Stimulated activated CD8-positive, alpha-beta memory T cell treated with anti-CD3 and anti-CD28 coated beads, Interleukin-2, amount 100 ng/mL, for 1 hour (primary cell): ENCODE measurements at places on chromosomes 11 and 22.

DNA sequence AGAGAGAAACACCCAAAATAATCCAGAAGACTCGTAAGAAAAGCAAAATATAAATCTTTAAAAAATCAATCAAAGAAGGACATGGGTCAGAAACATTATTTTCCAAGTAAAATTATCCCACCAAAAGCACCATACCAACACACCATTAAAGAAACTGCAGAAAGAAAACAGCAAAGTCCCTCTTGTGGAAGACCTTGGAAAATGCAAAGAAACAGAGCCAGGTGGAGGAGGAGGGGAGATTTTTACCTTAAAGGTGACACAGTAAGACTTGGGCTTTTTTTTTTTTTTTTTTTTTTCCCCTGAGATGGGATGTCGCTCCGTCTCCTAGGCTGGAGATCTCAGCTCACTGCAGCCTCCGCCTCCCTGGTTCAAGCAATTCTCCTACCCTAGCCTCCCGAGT is 123.8 kb downstream of the LARGE1 start:
- DNase-seq: no peak

DNA sequence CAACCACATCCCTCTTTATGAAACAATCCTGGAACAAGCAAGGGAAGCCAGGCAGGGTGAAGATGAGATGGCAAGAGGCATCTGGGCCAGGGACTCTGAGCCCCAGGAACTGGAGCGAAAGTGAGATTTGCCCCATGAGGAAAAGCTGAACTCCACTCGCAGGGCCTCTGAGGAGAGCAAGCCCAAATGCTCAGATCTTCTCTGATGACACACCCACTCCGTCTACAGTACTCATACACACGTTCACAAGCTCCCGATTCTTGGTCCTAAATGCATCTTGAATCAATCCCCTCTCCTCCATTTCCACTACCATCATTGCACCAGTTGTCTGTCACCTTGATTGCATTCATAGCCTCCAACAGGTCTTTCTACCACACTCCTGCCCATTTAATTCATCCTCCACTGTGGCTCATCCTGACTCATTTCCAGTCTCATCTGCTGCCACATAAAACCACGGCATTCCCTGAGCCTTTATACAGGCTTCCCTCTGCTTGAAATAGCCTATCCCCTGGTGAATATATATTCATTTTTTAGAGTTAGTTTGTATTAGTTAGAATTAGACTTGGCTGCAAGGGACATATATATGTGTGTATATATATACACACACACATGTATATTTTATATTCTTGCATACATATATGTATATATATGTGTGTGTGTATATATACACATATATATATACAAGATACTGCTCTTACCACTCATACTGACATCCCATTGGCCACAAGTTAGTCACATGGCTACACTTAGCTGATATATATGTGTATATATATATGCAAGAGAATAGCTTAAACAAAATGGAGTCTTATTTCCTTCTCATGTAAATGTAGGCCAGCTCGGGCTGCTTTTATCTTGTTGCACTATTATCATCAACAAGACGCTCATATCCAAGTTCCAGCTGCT is 1.4 kb upstream of the APOA5 start:
- no peak for DNase-seq

GRCh38 chr11:68181719-68182451 is 31.2 kb downstream of the KMT5B start:
- no peak for DNase-seq

DNA sequence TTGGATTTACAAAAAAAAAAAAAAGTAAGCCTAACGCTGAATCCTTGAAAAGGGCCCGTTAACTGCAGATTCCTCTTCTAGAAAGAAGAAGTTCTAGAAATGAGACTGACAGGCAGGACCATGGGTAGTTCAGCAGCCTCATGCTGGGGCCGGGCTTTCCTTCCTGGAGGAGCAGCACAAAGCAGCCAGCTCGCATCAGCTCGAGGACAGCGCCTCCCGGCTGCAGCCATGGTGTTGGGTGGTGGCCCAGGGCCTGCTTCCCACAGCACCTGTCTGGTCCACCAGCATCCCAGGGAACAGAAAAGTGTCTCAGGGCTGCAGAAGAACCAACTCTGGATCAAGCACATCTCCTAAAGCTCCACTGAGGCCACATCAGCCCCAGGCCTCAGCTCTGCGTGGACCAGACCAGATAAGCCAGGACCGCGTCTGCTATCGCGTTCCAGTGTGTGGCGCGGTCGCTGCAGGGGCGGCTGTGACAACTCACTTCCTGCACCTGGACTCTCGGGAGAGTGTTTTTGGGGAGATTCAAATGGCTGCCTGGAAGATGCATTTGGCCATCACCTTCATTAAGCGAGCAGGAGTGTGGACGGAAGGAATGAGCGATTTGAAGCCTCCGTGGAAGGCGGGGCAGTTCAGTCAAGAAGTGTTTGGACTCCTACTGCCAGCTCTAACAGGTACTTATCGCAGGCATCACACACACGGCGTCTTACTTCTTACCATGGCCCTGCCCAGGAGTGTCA is 53.5 kb downstream of the MYH9 start:
- no peak for DNase-seq

DNA sequence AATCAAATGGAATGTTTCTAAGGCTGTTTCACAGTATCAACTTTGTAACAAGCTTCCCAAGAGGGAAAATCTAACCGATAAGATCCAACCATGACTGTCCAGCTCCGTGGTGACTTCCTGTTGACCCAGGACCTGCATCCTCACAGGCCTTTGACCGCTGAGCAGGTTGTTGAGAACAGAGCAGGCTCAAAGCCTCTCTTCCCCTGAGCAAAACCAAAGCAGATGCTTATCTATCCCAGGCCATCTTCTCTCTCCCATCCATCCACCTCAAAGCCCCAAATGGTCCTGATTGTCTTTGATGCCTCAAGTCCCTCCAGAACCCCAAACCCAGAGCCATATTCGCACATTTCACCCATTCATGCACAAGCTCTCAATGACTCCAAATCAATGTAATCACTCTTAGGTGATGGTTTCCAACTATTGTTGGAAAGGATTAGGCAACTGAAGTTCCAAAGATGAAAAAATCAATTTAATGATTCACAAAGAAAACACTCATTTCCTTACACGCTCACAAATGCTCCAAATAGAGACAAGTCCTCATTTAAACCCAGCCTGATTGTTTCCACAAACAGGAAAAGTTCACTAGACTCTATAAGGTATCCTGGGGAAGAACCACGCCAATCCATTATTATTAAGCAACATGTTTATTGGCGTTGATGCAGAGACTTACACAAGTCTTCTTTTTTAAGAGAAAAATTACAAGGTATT is 48.7 kb downstream of the C11orf58 start:
- DNase-seq: no peak

DNA sequence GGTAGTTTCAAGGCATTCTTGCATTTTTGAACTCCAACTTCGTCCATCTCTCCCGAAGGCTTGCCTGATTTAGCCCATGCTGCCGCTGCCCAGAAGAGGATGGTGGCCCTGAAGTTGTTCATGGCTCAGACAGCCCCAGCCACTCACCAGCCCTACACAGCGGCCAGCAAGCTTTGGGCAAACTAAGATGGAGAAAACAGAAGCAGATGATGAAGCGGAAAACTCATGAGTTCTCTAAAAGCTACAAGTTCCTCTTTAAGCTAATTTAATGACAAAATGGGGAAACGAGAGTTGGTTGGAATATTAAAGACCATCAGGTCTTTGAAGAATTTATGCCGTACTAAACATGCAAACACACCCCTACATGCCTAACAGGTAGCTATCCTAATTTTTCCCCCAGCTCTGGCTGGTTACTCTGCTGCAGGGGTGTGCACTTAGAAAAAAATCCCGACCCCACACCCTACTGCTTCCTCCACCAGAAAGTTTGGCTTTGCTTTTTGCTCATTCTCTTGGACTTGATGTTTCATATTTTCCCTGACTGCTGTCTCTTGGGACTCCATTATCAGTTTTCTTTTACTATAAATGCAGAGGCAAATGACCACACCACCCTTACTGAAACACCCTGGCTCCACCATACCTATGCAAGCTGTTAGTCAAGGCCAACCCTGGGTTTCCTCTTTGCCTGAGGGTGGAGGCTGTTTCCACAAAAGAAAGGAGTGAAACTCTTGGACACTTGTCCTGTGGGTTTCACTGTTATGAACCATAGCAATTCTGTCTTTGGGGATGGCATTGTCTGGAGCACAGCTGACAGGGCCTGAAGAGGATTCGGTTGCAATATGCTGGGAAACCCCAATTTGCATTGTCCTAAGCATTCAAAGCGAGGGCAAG is at the start of gene MPEG1:
Gene MPEG1 (minus strand): TSS at position 184 of the 888 bp plus-strand sequence. CDS start 62 bp downstream, at position 122.
- no peak for DNase-seq

DNA sequence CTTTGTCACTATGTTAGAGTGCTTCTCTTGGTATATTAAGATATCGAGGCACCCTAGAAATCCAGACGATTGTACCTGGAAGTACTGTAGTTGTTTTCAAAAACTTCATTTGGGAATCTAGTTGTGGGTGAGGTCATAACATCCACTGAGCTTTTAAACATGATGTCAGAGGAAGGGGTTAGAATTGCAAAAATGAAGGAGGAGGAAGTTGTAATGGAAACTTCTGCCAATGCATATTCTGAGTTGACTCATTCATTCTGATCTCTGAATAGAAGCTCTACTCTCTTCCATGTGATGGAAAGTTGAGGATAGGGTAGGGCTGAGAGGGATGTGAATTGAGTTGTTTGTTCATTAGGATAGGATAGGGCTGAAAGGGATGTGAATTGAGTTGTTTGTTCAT is 7.7 kb downstream of the CD44 start:
- DNase-seq: no peak

DNA sequence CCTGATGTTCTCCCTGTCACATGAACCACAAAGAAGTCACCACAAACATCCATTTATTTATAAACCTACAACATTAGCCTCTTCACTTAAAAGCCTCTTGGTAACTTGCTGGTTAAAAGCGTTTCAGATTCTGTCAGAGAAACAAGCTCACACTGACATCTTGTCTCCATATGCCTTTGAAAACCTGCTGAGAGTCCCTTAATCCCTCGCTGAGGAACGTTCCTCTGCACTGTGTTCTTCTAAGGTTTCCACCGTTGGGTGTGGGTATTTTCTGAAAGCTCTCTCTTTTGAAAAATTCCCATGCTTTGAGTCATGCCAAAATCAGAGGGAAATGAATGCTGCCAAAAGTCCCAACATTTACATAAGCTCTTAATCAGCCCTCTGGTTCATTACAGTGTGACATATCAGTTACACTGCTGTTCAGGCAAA is 149.8 kb downstream of the CCDC34 start:
- DNase-seq: no peak

- DNase-seq: no peak
These were observed 1155.9 kb downstream of the TBC1D22A start for GRCh38 chr22:47918276-47918921.

- no peak for DNase-seq
These were observed 352.2 kb upstream of the CTSC start for GRCh38 chr11:88689548-88690240.

GRCh38 chr11:126702987-126703386 is 297.6 kb downstream of the KIRREL3 start:
- no peak for DNase-seq

- no peak for DNase-seq
These were observed 129.1 kb downstream of the DCDC1 start for GRCh38 chr11:31240340-31240904.

- DNase-seq: no peak
These were observed 11.7 kb downstream of the PARVA start for GRCh38 chr11:12388939-12389670.

DNA sequence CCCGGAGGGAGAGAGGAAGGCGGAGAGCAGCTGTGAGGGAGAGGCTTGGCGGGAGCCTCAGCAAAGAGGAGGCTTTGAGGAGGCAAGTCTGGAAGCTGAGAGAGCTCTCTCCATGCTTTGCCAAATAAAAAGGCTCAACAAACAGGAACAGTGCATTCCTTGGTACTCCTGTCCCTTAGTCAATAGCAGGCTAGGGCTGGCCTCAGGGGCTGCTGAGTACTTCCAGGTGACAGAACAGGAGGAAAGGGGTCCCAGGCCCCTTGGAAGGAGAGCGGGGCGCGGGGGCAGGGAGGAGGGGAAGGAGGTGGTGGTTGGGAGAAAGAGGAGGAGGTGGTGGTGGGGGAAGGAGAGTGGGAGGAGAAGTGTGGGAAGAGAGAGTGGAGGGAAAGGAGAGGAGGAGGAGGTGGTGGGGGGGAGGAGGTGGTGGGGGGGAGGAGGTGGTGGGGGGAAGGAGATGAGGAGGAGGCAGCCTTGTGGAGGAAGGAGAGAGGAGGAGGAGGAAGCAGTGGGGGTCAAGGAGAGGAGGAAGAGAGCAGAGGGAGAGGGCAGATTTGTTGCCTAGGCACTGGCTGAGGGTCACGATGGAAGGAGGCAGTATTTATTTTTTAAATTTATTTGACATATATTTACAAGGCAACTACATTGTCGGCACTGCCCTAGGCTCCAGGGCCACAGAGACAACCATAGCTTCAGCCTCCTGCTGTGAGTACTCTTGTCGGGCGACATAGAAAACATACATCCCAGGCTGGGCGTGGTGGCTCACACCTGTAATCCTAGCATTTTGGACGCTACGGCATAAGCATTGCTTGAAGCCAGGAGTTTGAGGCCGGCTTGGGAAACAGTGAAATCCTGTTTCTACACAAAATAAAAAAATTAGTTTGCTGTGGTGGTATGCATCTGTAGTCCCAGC is 74.2 kb upstream of the ZBED5 start:
- DNase-seq: no peak

GRCh38 chr11:122181893-122182292 is 65.9 kb upstream of the BLID start:
- DNase-seq: no peak

DNA sequence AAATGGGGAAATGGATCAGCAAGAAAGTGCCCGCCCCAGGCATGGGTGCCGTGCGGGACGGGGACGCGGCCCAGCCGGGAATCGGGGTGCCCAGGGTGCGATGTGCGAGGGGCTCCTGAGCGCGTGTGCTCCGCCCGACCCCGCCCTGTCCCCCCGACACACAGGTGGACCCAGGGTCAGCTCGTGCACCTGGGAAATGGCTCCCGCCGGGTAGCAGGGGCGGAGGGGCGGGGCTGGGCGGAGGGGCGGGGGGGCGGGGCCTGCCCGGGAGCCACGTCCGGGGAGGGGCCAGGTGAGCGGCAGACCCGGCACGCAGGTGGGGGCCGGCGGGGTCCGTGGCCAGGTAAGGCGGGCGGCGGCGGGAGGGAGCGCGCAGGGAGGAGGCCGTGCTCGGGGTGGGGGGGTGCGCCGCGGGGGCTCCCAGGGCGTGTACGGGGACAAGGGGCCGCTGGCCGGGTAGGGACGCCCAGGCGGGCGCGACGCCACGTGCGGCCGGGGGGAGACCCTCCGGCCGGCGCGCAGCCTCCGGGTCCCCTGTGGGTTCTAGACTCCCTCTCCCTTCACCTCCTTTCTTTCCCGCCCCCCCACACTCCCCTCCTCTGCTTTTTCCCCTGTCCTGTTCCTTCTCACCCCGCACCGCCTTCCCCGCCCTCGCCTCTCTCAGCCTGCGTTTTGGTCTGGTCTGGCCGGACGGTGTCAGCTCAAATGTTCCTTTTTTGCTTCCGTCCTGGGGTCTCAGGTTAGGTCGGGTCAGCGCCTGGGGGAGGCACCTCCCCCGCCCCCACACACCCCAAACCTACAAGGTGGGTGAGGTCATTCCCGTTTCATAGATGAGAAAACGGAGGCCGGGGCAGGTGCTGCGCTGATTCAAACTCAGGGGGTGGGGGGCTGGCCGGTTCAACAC is at the start of gene ARHGAP8:
Gene ARHGAP8 (plus strand): TSS at position 291 of the 904 bp plus-strand sequence. CDS start 33,953 bp downstream, outside the sequence.
- no peak for DNase-seq
